ENCODE measurements at places on chromosomes 11 and 22.

DNA sequence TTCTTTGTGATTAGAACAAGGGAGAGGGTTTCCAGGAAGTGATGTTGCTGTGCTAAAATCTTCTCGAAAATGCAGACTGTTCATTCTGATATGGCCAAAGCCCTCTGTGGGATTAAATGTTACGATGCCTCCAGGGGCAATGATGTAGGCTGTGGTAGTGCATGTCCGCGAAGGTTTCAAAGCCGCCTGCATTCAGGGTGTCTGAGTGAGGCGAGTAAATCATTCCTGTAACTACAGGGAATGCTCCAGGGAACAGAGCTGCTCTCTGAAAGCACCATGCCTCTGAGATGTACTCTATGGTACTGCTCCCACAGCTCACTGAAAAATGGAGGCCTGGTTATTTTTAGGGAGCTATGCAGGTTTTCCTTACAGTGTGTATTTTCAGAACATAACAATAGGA, 21.2 kb downstream of the PDGFD start:
- DNase-seq = no peak

DNA sequence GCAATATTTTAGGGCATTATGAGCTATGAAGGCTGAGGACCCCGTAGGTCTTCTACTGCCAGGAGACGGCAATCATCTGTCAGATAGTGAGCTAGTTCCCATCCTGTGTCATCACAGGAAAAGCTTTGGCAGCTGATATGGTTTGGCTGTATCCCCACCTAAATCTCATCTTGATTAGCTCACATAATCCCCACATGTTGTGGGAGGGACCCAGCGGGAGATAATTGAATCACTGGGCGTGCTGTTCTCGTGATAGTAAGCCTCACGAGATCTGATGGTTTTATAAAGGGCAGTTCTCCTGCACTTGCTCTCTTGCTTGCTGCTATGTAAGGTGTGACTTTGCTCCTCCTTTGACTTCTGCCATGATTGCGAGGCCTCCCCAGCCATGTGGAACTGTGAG, 18.1 kb downstream of the CSRP3 start:
- no peak for DNase-seq

DNA sequence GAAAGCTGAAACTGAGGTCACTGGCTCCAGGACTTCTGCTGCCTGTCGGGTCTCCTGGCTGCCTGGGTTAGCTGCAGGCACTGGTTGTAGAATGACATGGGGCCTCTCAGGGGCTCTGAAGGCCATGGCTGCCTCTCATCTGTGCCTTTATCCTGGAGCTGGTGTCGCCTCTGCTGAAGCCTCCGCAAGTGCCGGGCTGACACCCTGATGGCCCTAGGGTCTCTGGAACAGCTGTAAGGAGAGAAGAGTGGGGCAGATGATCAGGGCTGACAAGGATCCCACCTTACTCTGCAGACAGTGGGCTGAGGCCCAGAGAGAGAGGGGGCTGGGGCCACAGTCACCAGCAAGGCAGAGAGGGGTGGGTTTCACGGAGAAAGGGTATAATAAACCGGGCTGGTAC, 4.6 kb downstream of the PLA2G3 start:
- DNase-seq = no peak

- no peak for DNase-seq
Observed at GRCh38 chr11:77547863-77548551, 41.7 kb upstream of the AQP11 start.

DNA sequence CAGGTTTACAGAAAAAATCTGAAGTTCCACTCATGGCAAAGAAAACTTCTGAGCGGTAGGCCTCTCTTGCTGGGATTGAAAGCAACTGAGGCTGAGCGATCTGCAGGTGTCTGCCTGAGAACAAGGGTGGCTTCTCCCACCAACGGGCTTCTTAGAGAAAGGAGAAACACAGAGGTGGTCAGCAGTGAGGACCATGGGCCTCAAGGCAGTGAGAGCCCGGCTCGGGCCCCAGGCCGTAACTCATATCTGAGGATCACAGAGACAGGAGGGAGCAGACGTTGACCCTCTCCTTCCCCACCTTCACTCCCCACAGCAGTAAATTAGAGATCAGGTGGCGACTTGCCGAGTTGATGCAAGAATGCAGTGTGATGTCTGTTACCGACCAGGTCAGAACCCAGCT, 50.9 kb upstream of the RTL6 start:
- DNase-seq = no peak

GRCh38 chr11:46348566-46349401, 1.5 kb downstream of the DGKZ start:
- no peak for DNase-seq

GRCh38 chr11:12224537-12224893, 114.1 kb downstream of the MICAL2 start:
- peak; percentile 87 for DNase-seq

DNA sequence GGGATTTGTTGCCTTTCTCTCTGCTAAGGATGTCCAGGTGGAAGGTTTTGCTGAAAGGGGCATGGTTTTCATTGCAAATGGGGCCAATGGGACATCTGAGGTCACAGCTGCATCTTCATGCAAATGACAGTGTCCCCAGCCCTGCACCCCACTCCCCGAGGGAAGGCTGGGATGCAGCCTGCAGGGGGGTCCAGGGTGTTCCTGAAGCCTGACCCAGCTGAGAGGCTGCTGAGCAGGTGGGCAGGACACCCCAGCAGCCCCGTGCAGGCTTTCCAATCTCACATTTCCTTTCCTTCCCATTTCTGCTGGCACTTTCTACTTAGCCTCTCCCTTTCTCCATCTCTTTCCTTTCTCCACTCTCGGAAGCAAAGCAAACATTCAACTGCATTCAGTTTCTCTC, 78.3 kb downstream of the SCN3B start:
- no peak for DNase-seq

- DNase-seq = no peak
Observed at GRCh38 chr11:20303391-20303965, 60.0 kb upstream of the HTATIP2 start.

DNA sequence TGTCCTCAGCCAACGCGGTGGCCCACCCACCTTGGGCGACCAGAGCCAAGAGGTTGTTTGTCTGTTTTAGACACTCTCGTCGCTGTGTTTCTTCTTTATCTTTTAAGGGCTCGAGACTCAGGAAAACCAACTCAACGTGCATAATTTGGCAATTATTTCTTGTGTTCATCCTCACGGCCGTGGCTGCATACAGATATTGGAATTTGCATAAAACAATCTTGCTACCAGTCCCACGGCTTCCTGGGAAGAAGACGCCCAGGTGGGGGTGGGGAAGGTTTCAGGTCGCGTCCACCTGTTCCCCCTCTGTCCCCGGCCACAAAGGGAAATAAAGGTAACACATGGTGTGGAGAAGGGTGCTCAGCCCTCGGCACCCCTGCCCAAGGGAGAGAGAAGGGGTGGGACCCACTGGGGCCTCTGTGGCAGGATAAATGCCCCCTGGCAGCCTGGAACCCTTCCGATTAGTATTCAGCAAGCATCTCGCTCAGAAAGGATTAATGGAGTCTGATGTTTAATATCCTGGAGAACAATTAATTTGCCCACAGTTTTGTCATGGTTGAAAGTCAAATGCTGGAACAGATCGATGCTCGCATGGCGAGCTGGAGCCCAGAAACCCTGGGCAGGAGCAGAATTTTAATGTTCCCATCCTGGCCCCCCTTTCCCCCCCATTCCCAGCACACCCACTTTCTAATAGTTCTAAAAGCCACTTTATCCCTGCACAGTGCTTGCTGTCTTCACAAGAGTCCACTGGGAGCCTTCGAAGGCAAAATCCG, 359.7 kb downstream of the MN1 start:
- DNase-seq = no peak

GRCh38 chr11:126396965-126397364, 41.5 kb downstream of the ST3GAL4 start:
- DNase-seq = no peak

DNA sequence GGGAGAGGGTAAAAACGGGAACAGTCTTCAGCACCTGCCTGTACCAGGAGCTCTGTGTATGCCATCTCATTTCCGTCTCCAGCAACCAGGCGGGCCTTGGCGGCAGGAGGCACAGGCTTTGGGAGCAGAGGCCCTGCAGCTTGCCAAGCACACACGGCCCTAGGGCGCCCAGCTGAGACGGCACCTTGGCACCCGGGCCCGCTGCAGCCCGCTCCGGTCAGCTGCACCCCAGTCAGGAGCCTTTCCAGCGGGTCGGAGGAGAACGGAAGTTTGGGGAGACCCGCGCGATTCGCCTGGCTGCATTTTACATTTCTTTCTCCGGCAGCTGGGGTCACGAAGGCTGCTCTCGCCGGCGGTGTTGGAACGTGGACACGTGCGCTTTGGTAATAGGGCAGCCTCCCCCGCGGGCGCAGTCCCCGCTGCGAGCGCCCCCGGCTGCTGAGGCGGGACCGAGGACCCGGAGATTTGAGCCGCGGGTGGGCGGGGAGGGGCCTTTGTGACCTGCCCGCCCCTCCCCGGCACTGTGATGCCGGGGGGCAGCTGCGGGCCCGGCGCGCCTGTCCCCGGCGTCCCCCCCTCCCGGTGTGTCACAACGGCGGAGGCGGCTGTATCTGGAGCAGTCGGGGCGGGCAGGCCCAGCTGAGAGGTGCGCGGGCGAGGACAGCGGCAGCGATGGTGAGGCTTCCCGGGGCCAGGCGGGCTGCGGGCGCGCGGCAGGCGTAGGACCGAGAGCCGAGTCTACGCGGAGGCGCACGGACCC, at the start of gene TUBA8:
Gene TUBA8, plus strand, starts transcription at position 616 of the 760 bp plus-strand sequence. Its CDS starts 57 bp downstream, at position 673.
- peak; percentile 77 for DNase-seq

DNA sequence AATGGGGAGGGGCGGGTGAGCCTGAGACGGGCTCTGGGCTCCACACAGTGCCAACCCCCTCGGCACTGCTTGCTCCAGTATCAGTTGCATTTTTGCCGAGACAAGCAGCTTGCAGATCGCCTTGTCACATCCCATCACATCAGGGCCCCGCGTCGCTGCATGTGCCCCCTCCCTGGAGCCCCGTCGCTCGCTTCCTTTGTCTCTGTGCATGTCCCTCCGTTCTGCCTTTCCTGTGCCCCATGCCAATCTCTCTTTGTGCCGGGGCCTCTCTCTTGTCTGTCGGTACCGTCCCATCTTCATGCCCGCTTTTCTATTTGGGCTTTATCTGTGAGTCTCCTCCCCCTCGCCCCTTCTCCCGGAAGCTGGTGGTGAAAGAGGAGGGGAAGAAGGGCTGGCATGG, 202.2 kb downstream of the CEP164 start:
- DNase-seq = no peak

DNA sequence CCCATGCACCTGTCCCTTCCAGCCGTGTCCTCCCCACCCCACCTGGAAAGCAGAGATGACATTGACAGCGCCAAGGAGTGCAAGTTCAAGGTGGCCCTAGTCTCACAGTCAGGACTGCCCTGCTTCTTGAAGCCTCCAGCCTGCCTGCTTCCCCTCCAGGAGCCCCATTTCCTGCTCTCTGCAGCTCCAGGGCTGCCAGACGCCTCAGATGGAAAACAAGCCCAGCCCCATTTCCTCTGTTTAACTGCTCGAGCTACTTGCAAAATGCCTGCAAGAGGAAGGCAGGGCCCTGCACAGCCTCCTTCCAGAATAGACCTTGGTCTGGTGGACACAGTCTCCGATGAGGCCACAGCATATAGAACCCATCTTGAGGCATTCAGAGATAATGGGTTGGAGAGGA, 5.0 kb upstream of the DGKZ start:
- DNase-seq = peak; percentile 57

DNA sequence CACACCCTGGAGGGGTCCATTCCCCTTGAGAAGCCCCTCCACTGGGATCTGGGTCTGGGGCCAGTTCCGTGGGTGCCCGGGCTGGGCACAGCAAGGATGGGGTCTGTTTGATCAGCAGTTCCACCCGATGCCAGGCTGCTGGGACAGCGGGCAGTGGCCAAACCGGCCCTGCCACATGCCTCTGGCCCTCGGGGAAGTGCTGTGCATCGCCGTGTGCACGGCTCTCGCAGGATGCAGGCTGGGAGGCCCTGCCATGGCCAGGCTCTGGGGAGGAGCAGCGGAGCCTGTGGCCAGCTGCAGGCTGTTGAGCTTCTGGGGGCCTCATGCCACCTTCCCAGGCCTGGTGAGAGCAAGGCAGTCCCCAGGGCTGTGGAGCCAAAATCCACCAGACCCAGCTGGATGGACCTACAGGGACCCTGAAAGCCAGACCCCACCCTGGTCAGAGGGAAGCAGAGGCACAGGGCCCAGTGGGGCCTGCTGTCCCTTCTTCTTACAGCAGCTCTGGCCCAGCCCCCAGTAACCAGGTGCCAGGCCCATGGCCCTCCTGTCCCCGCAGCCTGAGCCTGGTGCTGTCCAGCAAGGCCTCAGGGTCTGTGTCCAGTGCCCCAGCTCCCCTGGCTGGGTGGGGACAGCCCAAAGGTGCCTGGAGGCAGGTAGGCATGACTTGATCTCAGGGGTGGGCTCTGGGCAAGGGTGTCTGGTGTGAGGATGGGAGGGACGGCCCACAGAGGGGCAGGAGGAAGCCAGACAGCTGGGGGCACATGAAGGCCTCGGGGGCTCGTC, 57.3 kb downstream of the WNT7B start:
- no peak for DNase-seq

DNA sequence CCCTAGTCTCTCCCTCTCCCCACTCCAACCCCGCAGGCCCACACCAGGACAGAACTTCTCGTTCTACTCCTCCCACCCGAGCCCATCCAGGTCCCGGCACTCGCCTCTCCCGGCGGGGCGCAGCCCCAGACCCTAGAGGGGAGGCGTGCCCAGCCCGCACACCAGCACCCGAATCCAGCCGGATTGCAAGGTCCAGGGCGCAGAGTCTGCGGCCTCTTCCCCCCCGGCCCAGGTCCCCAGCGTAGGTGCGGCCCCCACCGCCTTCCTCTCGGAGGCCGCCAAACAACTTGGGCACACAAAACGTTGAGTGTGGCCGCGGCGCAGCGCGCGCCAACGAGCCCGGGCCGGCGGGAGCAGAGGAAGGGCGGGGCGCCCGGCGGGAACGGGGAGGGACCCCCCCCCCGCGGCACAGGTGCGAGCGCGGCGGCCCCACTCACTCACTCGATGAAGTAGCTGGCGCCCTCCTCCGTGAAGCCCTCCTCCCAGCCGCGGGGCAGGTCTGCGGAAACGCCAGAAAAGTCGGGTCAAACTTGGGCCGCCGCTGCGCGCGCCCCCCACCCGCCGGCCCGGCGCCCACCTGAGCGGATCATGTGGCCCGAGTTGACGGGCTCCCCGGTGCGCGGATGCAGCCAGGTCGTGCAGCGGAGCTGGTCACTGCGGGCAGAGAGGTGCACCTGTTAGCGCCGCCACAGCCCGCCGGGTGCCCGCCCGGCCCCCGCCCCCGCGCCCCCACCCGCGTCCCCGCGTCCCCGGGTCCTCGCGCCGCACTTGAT, 480 bp downstream of the PLEKHA7 start:
- no peak for DNase-seq

GRCh38 chr11:65802841-65803240, 16.0 kb downstream of the OVOL1 start:
- DNase-seq = peak; percentile 17

DNA sequence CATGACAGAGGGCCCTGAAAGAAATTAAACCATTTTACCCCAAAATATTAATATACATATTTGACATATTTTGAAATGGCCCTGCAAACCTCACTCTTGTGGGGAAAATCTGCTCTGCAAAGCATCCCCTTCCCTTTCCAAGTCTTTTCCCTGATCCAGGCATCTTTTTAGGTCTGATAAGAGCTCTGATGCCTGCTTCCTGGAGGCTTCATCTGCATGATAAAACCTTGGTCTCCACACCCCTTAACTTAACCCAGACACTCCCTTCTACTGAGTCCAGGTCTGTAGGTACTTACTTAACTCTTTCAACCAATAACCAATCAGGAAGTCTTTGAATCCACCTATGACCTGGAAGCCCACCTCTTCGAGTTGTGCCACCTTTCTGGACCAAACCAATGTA, 1.8 kb upstream of the LGALS12 start:
- DNase-seq = no peak

- no peak for DNase-seq
Observed at GRCh38 chr11:59459916-59460315, 3.2 kb downstream of the OR4D6 start.

- DNase-seq = no peak
Observed at GRCh38 chr11:6602096-6602940, 1.1 kb downstream of the RRP8 start.

Data from heart left ventricle (tissue), 16 donors.